Gastroesophageal sphincter (tissue), 4 donors: ENCODE measurements at places on chromosomes 7 and 10.

- H3K27me3 ChIP-seq = no peaks in the 10 kb centered on the region
- H3K4me3 ChIP-seq = no peak overlapping the region
- no peak overlapping the region for H3K27ac ChIP-seq
- H3K36me3 ChIP-seq = no peaks in the 10 kb centered on the region
- no peaks in the 10 kb centered on the region for H3K4me1 ChIP-seq
Observed at GRCh38 chr10:117670116-117670904, 127.8 kb downstream of the EMX2 start.

- H3K27me3 ChIP-seq = no peaks in the 10 kb centered on the region
- no peak for ATAC-seq
- H3K27ac ChIP-seq = peak overlapping the region; percentile 76
- H3K4me1 ChIP-seq = no peaks in the 10 kb centered on the region
- H3K4me3 ChIP-seq = peak overlapping the region; percentile 60
Observed at GRCh38 chr7:129169686-129170440, 18.6 kb upstream of the SMO start.

DNA sequence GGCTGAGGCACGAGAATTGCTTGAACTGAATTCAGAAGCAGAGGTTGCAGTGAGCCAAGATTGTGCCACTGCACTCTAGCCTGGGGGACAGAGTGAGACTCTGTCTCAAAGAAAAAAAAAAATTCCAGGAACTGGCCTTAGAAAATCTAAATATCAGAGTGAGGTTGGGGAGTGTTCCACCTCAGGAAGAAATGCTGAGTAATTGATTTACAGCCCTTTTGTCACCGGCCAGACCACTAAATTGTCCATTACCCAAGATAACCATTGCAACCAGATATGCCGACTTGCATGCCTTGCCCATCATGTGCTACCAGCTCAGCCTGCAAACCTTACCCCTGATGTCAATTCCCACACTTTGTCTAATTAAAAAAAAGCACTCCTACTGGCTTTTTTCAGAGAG is 42.4 kb downstream of the CRCP start:
- H3K27me3 ChIP-seq = no peaks in the 10 kb centered on the region
- peaks cover under 1% of the 10 kb centered on the region for H3K4me1 ChIP-seq
- no peak overlapping the region for H3K27ac ChIP-seq
- no peak for ATAC-seq
- H3K4me3 ChIP-seq = no peak overlapping the region
- no peaks in the 10 kb centered on the region for H3K36me3 ChIP-seq

DNA sequence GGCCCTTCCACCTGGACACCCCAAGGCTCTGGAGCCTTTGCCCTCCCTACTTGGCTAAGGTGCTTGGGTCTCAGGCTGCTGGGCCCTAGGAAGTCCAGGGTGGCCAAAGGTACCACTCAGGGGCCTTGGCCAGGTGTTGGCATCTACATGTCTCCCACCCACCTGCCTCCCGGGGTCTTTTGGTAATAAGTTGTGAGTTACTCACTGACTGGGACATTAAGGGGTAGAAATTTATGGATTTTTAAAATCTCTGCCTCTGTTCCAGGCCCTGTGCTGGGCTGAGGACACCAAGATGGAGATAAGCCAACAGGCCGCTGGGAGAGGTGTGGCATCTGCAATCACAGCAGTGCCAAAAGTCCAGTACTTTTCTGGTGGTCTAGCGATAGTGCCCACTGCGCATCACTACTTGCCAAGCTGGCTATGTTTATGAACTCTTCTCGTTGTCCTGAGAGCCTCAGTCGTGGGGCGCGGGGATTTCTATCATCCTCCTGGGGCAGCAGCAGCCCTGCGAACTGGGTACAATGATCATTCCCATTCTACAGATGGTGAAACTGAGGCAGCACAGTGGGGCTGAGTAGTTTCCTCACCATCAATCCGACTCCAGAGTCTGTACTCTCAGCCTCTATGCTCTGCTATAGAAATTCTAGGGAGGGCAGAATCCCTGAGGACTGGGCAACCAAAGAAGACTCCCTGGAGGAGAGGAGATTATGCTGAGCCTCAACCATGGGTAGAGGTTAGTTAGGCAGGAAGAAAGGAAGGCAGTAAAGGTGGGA is 36.2 kb downstream of the TBATA start:
- H3K4me3 ChIP-seq = no peak overlapping the region
- H3K27me3 ChIP-seq = no peaks in the 10 kb centered on the region
- H3K27ac ChIP-seq = no peak overlapping the region

GRCh38 chr10:59757966-59758365 is 4.7 kb upstream of the MRLN start:
- no peaks in the 10 kb centered on the region for H3K27me3 ChIP-seq
- H3K4me1 ChIP-seq = no peaks in the 10 kb centered on the region
- H3K4me3 ChIP-seq = no peak overlapping the region
- H3K36me3 ChIP-seq = no peaks in the 10 kb centered on the region
- H3K27ac ChIP-seq = no peak overlapping the region

DNA sequence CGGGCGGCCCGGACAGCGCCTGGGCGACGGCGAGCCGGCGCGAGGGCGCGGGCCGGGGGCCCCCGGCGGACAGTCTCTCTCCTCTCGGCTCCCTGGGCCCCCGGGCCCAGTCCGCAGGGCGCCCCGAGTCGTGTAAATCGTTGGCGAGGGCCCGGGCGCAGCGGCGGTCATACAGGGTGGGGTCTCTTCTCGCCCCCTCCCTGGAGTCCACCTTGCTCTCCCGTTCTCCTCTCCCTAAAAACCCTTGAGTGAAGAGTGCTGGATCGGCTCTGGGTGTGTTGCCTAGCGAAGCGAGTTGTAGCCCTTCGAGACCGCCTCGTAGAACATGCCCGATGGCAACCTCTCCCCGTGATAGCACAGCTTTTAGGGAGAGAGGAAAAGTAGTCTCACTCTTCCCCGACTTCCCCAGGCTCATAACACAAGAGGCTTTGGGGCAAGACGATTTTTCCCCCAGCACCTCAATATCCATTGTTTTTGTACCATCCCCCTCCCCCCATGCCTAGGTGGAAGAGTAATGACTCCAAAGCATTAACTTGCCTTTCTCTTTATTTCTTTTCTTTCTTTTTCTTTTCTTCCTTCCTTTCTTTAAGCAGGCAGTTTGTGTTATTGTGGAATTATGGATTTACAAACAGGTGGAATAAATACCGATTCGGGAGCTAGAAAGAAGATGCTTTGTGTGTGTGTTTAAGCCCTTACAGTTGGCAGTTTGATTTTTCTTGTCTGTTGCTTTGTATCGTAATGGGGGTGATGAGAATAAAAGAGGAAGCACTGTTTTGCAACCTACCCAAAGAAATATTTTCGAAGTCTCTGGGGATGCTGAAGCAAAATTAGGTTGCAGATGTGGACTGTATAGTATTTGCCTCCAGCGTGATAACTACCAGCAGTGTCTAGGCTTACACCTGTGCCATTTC is 822 bp downstream of the SHOC2 start:
- no peak for ATAC-seq
- H3K4me3 ChIP-seq = peak overlapping the region; percentile 77
- no peaks in the 10 kb centered on the region for H3K36me3 ChIP-seq
- H3K27ac ChIP-seq = peak overlapping the region; percentile 99

- ATAC-seq = peak; percentile 32
- H3K4me3 ChIP-seq = peak overlapping the region; percentile 88
- peaks cover 25% of the 10 kb centered on the region for H3K36me3 ChIP-seq
- peak overlapping the region; percentile 96 for H3K27ac ChIP-seq
- peaks cover 32% of the 10 kb centered on the region for H3K4me1 ChIP-seq
Observed at GRCh38 chr10:70169649-70170364, 507 bp downstream of the SAR1A start.

DNA sequence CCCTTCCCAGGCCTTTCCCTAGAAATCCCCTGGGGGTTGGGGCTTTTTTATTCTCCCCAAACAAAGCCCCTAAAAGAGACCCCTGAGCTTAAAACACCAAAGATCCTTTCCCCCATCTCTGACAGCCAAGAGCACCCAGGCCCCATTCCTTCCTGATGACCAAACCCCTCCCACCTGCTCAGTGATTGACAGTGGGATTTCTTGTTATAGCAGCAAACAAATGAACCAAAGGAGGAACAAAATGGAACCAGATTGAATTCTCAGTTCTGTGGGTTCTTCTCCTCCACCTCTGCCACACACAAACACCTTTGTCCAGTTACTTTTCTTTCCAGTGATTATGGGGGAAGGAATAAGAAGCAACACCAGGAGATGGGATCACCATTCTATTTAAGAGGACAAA is 21.5 kb upstream of the CDHR3 start:
- H3K4me1 ChIP-seq = no peaks in the 10 kb centered on the region
- no peak for ATAC-seq
- no peaks in the 10 kb centered on the region for H3K36me3 ChIP-seq
- no peaks in the 10 kb centered on the region for H3K27me3 ChIP-seq
- no peak overlapping the region for H3K27ac ChIP-seq
- no peak overlapping the region for H3K4me3 ChIP-seq

GRCh38 chr10:24452030-24452429 is 243.1 kb downstream of the KIAA1217 start:
- no peaks in the 10 kb centered on the region for H3K36me3 ChIP-seq
- H3K27me3 ChIP-seq = no peaks in the 10 kb centered on the region
- no peak for ATAC-seq
- no peak overlapping the region for H3K27ac ChIP-seq
- no peak overlapping the region for H3K4me3 ChIP-seq

GRCh38 chr7:43847496-43847895 is 21.8 kb downstream of the MRPS24 start:
- no peaks in the 10 kb centered on the region for H3K27me3 ChIP-seq
- H3K4me1 ChIP-seq = no peaks in the 10 kb centered on the region
- no peak overlapping the region for H3K4me3 ChIP-seq

DNA sequence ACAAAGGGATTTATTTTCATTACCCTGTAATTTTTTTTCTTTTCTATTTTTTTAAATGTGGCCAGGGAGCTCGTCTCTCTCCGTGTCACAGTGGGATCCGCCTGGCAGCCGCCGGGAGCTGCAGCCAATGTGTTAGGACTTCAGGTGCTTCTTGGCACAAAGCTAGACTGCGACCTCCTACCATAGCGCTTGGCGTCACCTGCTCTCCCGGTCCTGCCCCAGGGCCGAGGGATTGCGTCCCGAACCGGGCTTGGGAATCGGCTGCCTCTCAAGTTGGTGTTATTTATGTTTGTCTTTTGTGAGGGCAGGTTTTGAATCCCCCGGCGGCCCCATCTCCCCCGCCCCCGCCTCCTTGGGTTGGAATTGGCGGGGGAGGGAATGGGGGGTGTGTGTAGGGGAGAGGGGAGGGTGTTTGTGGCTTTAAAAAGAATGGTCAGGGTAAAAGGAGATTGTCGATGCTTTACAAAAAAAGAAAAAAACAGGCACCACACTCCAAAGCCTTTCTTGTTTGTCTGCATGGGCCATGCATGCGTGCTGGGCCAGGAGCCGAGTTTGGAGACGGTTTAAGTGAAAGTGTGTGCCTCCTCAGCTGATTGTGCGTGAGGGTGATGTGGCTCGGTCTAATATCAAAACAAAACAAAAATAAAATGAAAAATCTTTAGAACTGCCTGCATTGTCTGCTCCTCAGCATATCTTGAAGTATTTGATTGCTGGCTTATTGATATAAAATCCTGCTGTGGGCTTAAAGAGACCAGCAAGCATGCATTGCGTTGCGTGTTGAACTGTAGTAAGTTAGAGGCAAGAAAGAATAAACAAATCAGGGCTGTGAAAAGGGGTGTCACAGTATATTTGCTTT is 1.2 kb downstream of the PPP1R9A start:
- H3K27ac ChIP-seq = peak overlapping the region; percentile 93
- no peaks in the 10 kb centered on the region for H3K27me3 ChIP-seq
- peak overlapping the region; percentile 72 for H3K4me3 ChIP-seq
- no peaks in the 10 kb centered on the region for H3K36me3 ChIP-seq
- ATAC-seq = peak; percentile 34
- H3K4me1 ChIP-seq = peaks cover 3% of the 10 kb centered on the region
